ENCODE measurements at places on chromosomes 11 and 22.

DNA sequence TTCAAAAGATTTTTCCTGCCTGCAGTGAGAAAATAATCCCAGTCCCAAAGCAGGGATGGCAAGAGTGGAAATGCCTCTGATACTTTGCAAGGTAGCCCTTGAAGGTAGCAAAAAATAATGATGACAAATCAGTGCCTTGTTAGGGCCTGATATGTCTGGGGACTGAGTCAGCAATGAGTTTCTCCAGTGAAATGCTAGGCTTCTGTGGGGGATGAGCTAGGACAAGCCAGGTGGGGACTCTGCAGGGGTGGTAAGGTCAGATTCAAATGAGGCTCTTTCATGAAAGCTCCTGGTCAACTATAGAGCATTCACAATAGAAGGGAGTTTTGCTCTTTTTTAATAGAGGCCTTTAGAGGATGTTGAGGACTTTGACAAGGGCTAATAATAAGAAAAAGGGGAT lies 77.7 kb downstream of the ME3 start:
- no peak for DNase-seq

DNA sequence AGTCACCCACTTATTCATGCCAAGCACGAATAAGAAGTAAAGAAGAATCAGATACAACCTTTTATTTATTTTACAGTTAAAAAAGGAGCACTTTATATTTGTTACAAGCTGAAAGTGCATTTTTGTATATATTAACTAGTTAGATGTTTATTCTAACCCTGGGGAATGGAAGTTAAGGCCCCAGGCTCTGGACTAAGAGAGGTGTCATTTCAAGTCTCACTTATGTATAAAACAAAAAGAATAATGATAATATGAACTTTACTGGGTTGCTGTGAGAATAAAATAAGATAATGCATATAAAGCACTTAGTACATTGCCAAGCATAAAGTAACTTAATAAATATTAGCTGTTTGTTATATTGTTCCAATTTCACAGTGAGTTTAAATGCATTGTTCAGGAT lies 12.1 kb upstream of the FAT3 start:
- DNase-seq: no peak

- no peak for DNase-seq
Measured at GRCh38 chr22:49968831-49969661, 8.5 kb downstream of the PIM3 start.

DNA sequence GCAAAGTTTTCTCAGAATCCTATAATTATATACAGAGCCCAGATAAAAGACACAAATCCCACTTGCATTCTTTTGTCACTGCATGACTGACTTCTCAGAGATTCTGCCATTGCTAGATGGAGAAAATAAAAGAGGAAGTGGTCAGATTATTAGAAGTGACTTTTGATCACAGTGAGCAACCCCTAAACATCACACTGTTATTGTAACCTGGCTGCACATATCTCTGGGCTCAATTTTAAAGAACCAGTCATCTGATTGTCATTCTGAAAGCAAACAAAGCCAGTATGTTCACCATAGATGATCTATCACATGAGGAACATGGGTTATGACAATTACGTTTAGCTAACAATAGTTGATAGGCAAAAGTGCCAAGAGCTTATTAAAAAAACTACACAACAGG lies 47.8 kb downstream of the COPB1 start:
- DNase-seq: no peak

GRCh38 chr11:102611291-102611690 lies 13.8 kb downstream of the MMP20 start:
- no peak for DNase-seq

GRCh38 chr11:66012371-66012945 lies 650 bp downstream of the CST6 start:
- no peak for DNase-seq

DNA sequence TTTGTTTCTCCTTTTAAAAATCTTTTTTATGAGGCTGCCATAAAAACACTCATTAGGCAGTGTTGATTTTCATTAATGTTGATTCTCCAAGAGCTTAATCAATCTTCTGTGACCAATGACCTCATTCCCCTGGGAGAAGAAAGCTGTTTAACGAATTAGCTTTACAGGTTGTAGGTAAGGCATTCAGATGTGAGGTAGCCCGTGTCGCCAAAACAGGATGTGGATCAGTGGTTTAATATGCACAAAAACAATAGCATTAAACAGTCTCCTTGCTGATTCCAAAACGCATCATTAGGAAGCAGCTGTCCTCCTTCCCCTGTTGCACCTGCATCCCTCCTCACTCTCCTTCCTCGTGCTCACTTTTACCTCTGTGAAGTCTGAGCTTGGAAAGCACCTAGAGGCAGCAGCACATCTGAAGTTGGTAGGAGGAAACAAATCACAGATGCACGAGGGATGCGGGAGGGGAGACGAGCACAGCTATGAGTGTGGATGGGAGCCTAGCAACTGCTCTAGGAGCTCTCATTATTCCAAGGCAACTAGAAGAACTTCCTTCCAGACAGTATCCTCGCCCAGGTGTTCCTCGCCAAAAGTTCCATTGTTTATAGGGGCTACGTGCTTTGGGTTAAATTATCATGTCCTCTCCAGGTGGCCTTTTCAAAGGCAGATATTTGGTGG lies 179.4 kb upstream of the SNX19 start:
- no peak for DNase-seq
